ENCODE measurements at places on chromosomes 2 and 18. TPM values are rescaled to one million over a fixed set of nuclear protein-coding genes. Genes with fewer than 3 reads are reported as not detected.

GRCh38 chr2:62071760-62072680, 123.9 kb upstream of the B3GNT2 start:
- DNase-seq = no peak

- no peak for DNase-seq
Observed at GRCh38 chr2:133497270-133497893, 70.9 kb downstream of the NCKAP5 start.

- no peak for DNase-seq
Observed at GRCh38 chr2:157252529-157252928, 5.0 kb upstream of the GALNT5 start.

- DNase-seq = no peak
Observed at GRCh38 chr2:205543262-205543843, 138.9 kb upstream of the NRP2 start.

GRCh38 chr2:54570925-54571694, 115.0 kb downstream of the SPTBN1 start:
- no peak for DNase-seq

- DNase-seq = no peak
Observed at GRCh38 chr2:186101616-186102015, 363.0 kb downstream of the FSIP2 start.

- no peak for DNase-seq
Observed at GRCh38 chr2:109460553-109461324, 153.0 kb downstream of the SEPTIN10 start.

DNA sequence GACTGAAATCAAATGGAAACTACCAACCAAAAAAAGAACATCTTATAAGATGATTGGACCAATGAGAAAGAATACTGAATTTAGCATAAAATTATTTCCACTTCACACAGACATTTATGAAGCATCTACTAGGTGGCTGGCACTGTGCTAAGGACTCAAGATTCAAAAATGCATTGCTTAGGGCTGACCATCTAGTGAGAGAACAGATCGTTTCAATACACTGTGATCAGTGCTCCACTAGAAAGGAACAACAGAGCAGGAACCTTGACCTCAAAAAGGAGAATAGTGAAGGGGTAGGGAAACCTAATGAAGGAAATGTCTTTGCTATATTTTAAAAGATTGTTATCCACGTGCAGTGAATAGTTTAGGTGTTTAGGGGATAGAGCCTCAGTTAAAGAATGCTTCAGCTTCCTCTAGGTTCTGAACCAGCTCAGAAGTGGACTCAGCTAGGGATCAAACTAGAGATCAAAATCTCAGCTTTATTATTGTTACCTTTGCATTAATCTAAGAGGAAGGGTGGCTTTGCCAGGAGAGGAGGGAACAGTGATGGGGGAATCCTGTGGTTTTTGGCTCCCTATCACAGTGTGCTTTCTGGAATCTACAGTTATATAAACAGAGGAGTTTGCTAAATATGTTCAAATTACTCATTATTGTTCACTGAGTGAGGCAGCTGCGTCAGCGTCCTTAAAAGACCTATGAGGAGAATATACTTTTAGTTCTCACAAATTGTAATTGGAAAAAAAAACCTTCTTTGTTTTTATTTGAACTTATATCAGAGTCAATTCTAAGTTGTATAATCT, 16.2 kb upstream of the BBS5 start:
- no peak for DNase-seq

DNA sequence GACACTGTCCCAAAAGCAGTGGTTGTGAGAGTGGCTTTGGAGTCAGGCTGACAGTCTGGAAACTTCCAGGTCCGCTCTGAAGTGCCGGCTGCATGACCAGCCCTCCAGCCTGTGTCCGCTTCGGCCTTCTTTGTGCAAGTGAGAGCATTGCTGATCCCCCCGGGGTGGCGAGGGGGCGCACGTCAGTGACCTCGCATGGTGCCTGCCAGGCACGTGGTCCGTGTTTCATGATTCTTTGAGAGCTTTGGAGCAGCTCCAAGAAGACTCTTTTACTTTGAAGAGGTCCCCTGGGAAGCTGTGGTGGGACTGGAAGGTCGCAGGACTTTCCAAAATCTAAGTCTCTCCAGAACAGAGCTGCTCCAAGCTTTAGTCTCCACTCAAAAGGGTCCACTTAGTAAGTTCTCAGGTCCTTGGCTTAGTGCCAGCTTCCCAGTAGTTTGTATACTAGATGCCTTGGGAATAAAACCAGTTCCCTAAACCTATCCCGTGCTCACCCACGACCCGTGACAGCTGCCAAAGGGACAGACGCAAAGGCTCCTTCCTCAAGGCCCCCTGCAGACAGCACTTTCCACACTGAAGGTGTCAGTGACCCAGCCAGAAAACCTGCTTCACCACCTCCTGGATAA, 68.8 kb downstream of the ADI1 start:
- DNase-seq = no peak

DNA sequence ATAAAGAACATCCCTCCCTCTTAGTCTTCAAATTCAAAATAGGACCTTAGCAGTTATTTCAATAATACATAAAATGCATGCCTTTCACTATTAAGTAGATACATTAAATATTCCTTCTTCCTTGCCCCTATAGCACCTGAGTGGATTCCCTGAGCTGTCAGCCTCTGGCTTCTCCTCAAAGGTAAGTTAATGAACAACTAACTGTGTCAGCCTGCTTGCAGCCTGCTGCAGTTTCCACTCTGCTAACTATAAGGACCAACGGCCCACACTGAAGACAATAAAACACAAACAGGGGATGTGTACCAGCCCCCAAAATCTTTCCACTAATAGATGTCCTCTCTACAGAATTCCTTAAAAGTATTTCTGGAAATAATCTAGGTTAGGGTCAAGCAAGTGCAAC, 5.0 kb downstream of the KCTD1 start:
- no peak for DNase-seq

DNA sequence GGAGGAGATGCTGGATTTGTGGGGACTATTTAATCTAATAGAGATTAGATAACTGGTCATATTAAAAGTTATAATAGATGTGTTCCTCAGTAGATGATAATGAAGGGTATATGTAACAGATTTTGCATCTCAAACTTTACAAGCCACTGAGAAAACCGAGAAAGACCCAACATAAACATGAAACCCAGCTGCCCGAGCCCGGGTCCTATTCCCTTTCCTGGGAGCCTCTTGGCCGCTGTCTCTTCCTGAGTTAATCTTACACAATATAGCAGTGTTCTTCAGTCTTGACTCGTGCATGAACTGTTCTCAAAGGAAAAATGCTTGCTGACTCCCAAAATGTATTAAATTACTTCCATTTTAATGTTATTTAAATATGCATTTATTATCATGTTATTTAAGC, 94.5 kb downstream of the COPS8 start:
- DNase-seq = no peak

- DNase-seq = no peak
Observed at GRCh38 chr18:2448565-2449151, 122.6 kb downstream of the METTL4 start.

DNA sequence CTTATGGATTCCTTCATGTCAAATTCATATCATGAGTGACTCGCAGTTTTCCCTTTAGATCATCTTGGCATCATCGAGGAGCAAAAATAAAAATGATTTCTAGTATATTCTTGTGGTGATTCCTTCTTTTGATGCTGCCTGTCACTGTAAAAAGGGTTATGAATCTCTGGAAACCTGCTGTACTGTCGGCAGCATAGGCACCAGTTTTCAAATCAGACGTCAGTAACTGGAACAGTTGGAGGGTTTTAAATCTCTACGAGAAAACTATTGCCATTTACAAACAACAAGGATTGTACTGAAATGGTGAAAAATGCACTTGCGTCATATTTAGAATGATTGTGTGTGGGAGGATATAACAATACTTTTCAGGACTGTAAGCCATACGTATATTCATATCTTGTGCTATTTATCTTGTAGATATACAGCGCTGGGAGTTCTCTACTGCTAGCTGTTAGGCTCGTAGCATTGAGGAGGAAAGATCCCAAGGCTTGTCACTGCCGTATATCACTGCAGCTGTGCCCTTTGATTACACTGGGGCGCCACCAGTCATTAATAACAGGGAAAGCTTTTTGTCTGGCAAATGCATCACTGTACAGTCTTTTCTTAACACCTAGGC, 320.7 kb downstream of the MTX2 start:
- no peak for DNase-seq

- no peak for DNase-seq
Observed at GRCh38 chr2:171393487-171393886, 40.3 kb downstream of the METTL8 start.

DNA sequence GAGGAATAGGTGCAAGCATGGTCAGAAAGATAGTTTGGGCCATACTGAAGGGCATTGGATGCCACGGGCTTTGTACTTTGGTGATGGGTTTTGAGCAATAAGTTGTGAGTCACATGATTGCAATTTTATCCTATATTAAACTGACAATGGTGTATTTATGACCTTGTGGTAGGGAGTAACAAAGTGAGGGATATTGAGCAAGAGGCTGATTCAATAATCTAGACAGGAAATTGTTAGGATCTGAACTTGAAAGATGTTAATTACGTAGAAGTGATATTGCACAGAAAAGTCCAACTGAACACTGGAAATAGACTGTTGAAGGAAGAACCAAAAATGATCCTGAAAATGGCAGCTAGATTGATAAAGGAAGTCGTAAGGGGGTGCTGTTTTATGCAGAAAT, 46.6 kb upstream of the TCF4 start:
- DNase-seq = no peak

- no peak for DNase-seq
Observed at GRCh38 chr18:74501386-74501785, 5.2 kb downstream of the CNDP2 start.

GRCh38 chr2:69080071-69080470, 67.1 kb downstream of the ANTXR1 start:
- no peak for DNase-seq

GRCh38 chr18:40932862-40933261, 1022.2 kb upstream of the PIK3C3 start:
- no peak for DNase-seq

DNA sequence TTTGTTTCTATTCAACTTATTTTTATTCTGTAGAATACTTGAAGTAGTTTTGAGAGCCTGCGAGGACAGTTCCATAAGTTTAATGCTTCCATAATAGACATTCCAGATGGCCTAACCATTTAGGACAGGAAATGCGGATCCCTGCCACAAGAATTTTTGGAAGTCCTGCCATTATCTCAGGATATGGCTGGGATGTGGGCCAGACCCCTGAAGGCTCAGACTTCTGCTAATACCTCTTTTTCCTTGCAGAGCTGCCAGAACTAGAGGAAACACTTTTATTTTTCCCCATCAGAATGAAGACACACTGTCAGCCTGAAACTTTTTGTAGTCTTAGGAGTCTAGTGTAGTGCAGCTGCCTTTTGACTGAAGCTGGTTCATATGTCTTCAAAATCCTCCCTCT, 806.5 kb downstream of the TDRD15 start:
- DNase-seq = no peak

GRCh38 chr2:59314031-59314766, 1073.1 kb upstream of the FANCL start:
- DNase-seq = no peak

GRCh38 chr2:219401606-219402005, 13.9 kb upstream of the DNPEP start:
- DNase-seq = no peak

DNA sequence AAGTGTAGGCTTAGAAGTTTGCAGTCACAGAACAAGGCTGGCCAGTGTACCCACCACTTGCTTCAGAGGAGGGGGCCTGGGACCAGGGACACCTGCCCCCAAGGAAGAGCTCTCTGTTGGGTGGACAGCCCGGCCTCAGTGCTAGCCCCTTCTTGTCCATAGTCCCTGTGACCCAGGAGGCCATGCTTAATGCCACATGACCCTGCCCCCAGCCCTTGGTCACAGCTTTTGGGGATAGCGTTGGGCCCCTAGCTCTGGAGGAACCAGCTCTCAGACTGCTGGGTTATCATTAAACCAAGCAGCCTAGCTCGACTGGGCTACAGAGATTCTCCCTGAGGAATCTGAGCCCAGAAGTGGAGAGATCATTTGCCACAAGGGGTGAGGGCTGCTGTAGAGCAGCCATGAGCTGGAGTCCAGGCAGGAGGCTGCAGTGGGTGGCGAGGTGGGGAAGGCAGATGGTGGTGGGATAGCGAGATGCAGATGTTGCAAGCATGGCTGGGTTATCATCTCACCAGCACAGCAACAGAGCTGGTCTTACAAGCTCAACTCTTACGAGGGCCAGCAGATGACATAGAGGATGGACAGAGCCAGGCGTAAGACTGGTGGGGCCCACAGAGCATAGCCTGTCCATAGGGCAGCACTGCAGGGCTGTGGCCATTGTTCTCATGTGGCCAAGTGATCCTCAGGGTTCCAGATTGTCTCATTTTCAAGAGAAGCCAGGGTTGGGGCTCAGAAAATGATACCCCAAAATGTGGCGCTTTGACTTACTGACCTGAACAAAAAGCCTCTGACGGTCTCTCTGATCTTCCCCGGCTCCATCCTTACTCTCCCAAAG, 7.2 kb upstream of the TMEM37 start:
- DNase-seq = no peak

DNA sequence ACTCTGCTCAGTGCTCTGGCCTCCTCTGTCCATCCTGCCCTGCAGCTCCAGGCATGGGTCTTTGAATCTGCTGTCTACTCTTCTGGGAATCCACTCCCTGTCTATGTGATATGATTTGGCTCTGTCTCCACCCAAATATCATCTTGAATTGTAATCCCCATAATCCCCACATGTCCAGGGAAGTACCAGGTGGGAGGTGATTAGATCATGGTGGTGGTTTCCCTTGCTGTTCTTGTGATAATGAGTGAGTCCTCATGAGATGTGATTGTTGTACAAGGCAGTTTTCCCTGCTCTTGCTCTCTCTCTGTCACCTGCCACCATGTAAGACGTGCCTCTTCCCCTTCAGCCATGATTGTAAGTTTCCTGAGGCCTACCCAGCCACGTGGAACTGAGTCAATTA, 881.8 kb upstream of the ID2 start:
- DNase-seq = no peak

- no peak for DNase-seq
Observed at GRCh38 chr2:163397451-163397850, 338.4 kb downstream of the FIGN start.

The ROCK2 gene
- polyA plus RNA-seq = 44.6 TPM

The PRSS56 gene
- polyA plus RNA-seq = not detected

The TM4SF20 gene
- 0.13 TPM for polyA plus RNA-seq

The DSG4 gene
- polyA plus RNA-seq = not detected

The UGT1A10 gene
- polyA plus RNA-seq = 0.03 TPM

The RAB31 gene
- polyA plus RNA-seq = 36.0 TPM

The NETO1 gene
- 1.9 TPM for polyA plus RNA-seq

The GRHL1 gene
- 5.4 TPM for polyA plus RNA-seq

The SIX2 gene
- polyA plus RNA-seq = 29.8 TPM

The SIX3 gene
- not detected for polyA plus RNA-seq

Data from right renal pelvis (tissue), 4 donors.